T-helper 22 cell (primary cell): ENCODE measurements at places on chromosomes 2 and 18.

- no peak for DNase-seq
Observed at GRCh38 chr2:104845552-104845931, 8.4 kb upstream of the POU3F3 start.

DNA sequence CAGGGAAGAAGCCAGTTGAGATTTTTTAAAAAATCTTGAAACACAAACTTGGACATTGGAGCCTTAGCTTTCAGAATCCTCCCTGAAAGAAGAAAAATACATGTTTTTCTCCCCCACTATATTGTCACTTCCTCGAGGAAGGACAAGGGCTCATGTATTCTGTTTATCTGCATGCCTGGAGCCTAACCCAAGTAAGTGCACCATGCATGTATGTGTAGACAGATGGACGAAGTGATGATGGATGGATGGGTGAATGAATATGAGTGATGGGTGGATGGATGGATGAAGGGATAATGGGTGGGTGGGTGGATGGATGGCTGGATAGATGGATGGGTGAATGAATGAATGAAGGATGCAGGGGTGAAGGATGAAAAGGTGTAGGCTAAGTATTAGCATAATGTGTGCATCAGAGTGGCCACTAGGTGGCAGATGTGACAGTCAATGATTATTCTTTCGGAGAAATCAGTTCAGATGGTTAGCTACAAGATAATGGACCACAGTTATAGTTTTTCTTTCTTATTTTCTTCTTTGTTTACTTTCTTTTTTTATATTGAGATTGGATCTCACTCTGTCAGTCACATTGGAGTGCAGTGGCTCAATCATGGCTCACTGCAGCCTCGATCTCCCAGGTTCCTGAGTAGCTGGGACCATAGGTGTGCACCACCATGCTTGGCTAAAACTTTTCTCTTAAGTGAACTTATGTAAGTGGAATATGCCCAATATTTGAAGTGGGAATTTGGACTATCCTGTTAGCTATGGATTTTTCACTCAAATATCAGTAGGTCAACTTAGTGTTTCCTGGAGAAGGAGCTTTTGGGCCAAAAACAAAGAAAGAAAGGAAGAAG lies 18.5 kb upstream of the CCDC93 start:
- DNase-seq, result no peak

DNA sequence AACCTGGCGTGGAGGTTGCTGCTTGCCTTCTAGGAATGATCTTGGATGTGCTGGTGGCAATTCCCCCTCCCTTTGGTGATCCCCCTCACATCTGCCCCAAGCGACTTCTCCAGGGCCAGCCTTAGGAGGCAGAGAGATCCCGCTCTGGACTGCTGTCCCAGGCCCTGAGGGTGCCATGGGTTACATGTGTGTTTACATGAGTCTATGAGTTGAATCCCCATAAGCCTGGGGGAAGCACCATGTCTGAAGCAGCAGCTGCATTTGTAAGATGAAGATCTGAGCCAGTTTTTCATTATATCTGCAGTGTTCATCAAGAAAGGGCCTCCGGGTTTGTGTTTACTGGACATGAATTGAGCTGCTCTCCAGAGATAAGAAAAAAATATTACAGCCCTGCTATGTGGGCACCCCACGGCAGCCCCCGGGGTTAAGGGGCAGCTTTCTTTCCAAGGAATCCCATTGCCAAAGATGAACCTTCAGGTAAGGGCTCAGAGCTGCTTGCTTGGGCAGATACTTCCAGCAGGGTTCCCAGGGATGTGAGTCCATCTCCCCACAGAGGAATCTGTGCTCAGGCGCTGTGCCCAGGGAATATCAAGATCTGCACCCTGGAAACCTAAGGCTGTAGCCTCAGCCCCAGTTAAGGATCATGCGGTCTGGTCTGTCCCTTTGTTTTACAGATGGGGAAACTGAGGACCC lies 46.0 kb downstream of the MRPS5 start:
- no peak for DNase-seq

- DNase-seq, result no peak
Observed at GRCh38 chr2:66236816-66237802, 197.8 kb upstream of the MEIS1 start.

DNA sequence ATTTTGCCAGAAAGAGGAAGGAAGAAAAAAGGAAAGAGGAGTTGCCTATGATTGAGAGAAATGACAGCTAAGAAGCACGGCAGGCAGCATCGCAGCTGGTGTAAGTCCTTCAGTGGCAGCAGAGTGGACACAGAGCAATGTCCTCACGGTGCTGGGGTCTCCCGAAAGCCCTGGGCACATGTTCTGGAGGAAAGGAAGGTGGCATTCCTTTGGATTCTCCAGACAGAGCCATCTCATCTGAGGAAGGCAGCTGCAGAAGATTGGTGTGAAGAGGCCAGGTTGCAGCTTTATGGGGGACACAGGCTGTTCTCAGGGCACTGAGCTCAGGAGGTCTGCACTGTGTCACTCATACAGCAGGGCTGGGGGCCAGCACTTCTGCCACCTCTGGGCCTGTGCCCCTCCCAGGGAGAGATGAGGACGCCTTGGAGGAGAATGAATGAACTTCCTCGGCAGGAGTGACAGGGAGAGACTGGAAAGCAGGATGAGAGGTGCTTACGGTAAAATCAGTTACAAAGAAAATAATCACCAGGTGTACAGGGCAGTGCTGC lies 252.0 kb upstream of the MYT1L start:
- DNase-seq, result no peak

DNA sequence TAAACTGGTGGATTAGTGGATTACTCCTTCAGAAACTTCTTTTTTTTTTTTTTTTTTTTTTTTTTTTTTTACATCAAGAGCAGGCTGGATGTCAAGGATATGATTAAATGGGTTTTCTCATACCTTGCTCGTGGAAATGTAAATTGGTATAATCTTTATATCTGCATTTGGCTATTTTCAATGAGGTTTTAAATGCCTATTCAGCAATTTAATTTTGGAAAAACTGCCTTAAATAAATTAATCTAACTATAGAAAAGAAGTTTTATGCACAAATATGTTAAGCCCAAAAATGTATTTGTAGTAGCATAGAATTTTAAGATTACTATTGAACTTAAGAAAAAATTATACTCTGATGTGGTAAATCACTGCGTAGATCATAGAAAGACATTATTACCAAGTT lies 11.4 kb upstream of the GAREM1 start:
- no peak for DNase-seq

- DNase-seq, result no peak
Observed at GRCh38 chr2:128736046-128736688, 417.5 kb upstream of the HS6ST1 start.

- no peak for DNase-seq
Observed at GRCh38 chr2:96103761-96104486, 12.4 kb downstream of the ADRA2B start.

DNA sequence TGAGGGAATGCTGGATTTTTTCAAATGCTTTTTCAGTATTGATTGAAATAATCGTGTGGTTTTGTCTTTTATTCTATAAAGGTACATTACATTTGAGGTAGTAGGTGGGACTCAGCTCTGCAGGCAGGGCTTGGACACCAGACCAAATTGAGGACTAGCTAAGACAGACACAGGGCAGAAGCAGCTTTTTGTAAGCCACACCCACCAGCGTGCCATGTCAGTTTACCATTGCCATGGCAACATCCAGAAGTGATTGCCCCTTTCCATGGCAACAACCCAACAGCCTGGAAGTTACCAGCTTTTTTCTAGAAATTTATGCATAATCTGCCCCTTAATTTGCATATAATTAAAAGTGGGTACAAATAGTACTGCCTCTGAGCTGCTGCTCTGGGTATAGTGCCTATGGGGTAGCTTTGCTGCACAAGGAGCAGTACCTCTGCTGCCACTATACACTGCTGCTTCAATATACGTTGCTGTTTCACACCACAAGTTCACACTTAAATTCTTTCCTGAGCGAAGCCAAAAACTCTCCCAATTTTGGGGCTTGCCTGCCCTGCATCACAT lies 23.6 kb upstream of the VWA3B start:
- no peak for DNase-seq

DNA sequence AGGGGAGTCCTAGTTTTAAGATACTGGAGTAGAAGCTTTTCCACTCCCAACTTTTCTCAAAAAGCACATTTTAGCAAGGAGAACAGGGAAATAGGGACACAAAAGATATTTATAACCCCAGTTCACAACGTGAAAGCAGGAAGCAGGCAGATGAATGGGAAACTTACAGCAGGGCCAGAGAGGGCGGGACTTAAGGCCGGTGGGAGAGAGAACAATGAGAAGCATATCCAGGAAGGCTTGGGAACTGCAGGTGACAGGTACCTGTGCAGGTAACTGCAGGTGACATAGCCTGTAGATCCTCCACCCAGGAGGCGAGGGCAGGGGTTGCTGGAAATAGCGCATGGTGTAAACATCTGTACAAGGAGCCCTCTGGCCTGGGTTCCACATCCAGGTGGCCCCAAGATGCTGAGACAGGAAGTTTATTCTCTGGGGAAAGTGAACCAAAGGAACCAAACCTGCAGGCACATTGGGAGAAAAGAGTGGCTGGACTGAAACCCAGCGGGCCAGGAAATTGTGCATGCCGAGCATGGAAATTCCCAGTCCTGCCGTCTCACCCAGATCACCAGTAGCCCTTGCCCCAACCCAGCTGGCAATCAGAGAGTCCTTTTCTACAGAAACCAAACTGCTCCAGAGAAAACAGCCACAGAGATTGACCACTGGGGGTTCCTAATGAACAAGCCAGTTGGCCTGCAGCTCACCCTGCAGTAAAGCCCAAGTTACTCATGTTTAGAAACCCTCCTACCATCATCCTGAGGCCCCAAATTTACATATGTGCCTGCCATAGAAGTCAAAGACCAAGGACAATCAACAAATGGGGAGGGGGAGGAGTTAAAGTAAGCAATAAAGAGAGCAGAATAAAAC lies 24.3 kb upstream of the COL6A3 start:
- DNase-seq, result no peak

- no peak for DNase-seq
Observed at GRCh38 chr18:77099485-77100370, 32.9 kb downstream of the MBP start.

GRCh38 chr2:128236491-128237035 lies 82.1 kb downstream of the HS6ST1 start:
- DNase-seq, result no peak

- DNase-seq, result no peak
Observed at GRCh38 chr18:8912348-8913326, 189.9 kb upstream of the NDUFV2 start.

GRCh38 chr2:152298754-152299153 lies 36.2 kb upstream of the FMNL2 start:
- DNase-seq, result no peak

DNA sequence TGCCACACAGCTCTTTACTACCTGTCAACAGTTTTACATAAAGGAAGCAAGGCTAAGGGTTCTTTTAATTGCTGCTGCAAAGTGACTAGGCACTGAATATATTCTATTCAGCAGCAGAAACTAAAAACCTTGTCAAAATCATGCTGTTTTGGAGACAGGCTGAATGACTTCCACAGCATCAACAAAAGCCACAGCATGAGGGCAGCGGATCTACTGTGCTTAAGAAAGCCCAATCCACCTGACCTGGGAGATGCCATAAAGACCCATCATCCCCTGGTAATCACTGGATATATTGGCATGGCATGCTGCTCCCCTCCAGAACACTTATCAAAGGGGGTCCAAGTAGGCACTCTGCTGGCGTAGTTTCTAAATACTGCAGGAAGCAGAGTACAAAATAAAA lies 715.1 kb upstream of the SLC8A1 start:
- no peak for DNase-seq

DNA sequence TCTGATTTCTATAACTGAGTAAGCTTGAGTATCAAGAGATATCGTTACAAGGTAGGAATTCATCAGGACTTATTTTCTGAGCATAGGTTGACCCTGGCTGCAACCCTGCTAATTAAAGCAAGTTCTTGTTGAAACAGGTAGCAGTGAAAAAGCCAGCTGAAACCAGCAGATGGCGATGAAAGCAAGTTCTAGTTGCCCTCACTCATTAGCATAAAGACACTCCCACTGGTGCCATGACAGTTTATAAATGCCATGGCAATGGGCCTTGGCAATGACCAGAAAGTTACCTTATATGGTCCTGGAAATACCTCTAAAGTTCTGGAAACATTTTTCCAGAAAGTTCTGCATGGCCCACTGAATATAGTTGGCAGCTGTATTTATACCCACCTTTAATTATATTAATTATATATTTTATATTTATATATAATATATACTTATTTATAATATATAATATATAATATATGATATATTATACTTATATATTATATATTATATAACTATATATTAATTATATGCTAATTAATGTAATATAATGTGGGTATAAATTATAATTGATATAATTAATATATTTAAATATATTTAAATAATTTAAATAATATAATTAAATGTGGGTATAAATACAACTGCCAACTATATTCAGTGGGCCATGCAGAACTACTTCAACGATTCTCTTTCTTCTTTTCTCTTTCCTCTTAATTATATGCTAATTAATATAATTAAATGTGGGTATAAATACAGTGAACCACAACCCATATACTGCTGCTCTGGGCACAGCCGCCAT lies 188.0 kb downstream of the CDH7 start:
- DNase-seq, result no peak

DNA sequence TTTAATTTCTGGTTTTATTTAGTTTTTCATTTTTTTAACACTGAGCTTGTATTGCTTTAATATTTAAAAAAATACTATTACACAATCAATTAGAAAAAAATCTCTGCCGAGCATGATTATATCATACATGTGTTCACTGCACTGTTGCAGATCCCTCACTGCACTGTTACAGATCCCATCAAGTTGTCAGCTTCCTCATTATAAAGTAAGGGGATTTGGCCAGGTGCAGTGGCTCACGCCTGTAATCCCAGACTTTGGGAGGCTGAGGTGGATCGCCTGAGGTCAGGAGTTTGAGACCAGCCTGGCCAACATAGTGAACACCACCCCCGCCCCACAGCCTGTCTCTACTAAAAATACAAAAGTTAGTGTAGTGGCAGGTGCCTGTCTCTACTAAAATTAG lies 33.0 kb upstream of the METTL21A start:
- DNase-seq, result no peak

- no peak for DNase-seq
Observed at GRCh38 chr2:42914314-42914713, 121.9 kb upstream of the HAAO start.

- DNase-seq, result no peak
Observed at GRCh38 chr2:98374286-98374685, 28.0 kb downstream of the CNGA3 start.

DNA sequence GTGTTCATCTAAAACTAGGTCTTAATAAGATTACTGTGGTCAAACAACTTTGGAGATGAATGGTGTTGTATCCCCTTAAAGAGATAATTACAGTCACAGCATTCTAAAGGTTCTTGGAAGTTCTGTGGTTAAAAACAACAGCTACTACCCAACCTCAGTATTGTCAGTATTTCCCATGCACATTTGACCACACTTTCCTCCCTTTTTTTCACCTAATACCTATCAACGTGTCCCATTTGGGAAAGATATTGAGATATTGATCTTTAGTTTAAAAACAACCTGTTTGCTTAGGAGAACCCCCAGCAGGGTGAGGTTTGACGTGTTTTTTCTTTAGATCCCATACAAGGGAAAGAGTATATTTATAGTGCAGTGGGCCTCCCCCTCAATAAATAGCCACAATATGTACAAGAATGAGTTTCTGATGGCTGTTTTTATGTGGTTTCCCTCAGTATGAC lies 65.6 kb downstream of the WDR7 start:
- no peak for DNase-seq
